ENCODE measurements at places on chromosomes 2 and 18.

- DNase-seq = no peak
Observed at GRCh38 chr18:8668381-8668780, 37.0 kb upstream of the MTCL1 start.

DNA sequence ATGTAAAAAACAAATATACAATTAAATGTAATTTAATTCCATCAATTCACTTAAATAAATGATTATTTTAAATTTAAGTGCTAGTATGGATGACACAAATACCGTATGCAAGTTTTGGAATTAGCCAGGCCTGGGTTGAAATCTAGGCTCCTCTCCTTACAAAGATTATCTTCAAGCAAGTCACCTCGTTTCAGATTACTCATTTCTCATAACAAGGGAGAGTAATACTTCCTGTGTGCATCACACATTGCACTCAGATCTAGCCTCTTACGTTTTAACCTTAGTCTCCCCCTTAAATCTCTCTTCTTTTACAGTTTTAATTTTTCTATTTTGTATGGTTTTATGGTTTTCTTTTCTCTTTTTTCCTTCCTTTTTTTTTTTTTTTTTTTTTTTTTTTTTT lies 1475.9 kb upstream of the NXPH2 start:
- no peak for DNase-seq

- DNase-seq = no peak
Observed at GRCh38 chr2:65388051-65388531, 44.3 kb downstream of the SPRED2 start.

- DNase-seq = no peak
Observed at GRCh38 chr2:180411661-180412060, 404.6 kb upstream of the CWC22 start.

GRCh38 chr2:53640466-53640865 lies 127.1 kb upstream of the CHAC2 start:
- no peak for DNase-seq

- DNase-seq = no peak
Observed at GRCh38 chr2:117492209-117492851, 322.2 kb upstream of the DDX18 start.

GRCh38 chr2:38438133-38438882 lies 61.2 kb upstream of the ATL2 start:
- DNase-seq = peak; percentile 56

DNA sequence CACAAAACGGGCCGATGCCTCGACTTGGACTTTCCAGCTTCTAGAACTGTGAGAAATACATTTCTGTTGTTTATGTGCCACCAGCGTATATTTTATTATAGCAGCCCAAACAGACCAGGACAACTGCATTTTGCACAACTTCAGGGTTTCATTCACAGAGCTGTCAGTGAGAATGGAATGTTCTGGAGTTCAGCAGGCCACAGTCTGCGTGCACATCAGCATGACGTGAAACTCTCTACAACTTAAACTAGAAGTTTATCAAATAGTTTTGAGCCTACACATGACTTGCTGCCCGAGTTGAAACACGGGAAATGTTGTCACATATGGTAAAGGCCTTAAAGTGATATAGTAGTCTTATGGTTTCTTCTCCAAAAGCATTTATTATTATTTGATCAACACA lies 3.9 kb upstream of the TRIB2 start:
- no peak for DNase-seq

- no peak for DNase-seq
Observed at GRCh38 chr2:204604061-204604460, 58.8 kb downstream of the PARD3B start.

GRCh38 chr2:186690786-186691185 lies 3.1 kb upstream of the FAM171B start:
- no peak for DNase-seq

- DNase-seq = no peak
Observed at GRCh38 chr18:78980777-78981380, 1.3 kb downstream of the SALL3 start.

GRCh38 chr2:13652531-13653313 lies 936.0 kb downstream of the TRIB2 start:
- DNase-seq = peak; percentile 79

DNA sequence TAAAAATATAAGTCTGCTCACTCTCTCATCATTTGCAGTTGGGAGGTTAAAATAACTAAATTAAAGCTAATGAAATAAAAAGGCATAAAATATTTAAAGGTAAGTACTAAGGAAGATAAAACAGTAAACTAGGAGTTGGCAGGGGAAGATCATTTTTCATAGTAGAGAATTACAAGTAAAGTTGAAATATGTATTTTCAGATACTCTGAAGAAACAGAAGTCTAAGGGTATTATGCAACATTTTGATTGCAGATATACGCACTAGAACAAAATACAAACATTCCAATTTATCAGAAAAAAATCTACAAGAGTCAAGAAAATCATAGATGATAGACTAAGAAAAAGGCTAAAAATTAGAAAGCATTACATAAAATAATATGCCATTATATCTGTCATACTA lies 167.6 kb upstream of the CTAGE1 start:
- DNase-seq = no peak

- no peak for DNase-seq
Observed at GRCh38 chr2:12617366-12617765, 99.4 kb upstream of the TRIB2 start.

GRCh38 chr2:74249406-74250122 lies 51.1 kb downstream of the MTHFD2 start:
- DNase-seq = no peak

- no peak for DNase-seq
Observed at GRCh38 chr18:24846138-24846537, 385.7 kb downstream of the HRH4 start.

DNA sequence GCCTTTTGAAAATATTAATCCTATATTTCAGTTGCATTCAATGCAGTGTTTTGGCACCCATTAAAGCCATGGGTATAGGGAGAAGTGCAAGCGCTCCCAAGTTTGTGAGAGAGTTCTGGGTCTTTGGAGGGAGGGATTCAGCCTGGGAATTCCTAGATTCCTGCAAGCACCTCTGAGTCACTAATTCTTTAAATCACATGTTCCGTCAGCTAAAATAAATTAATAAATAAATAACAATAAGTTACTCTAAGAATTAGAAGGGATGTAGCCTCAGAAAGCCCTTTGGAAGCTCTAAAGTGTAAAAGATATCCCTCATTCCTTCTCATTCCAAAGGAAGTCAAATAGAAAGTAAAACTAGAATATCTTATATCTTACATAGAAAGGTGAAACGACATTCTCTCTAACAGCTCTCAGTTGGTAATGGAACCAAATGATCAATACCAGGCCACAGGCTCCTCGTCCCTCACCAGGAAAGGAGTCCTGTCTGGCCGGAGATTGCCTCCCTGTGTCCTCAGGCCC lies 222.4 kb upstream of the RBBP8 start:
- DNase-seq = no peak

GRCh38 chr2:158808426-158808825 lies 13.3 kb downstream of the DAPL1 start:
- no peak for DNase-seq

- no peak for DNase-seq
Observed at GRCh38 chr2:29314816-29315571, 199.8 kb downstream of the CLIP4 start.

DNA sequence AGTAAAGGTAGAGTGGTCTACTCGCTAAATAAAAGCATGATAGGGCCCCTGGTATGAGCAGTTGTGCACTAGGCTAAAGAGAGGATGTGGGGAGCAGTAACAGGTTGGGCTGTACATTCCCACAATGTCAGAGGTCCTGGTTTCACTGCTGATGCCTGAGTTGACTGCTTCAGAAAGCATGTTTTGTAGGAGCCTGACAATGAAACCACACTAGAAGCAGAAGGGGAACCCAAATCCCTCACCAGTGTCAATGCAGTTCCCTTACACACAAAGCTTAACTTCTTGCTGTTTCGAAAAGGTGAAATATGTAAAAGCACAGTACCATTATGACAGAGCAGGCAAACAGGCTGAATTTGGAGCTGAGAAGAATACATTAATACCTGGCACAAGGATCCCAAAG lies 291.7 kb upstream of the KYNU start:
- DNase-seq = no peak

GRCh38 chr2:71348302-71348701 lies 16.7 kb downstream of the ZNF638 start:
- peak; percentile 45 for DNase-seq

- no peak for DNase-seq
Observed at GRCh38 chr2:50777954-50778353, 254.0 kb downstream of the NRXN1 start.

DNA sequence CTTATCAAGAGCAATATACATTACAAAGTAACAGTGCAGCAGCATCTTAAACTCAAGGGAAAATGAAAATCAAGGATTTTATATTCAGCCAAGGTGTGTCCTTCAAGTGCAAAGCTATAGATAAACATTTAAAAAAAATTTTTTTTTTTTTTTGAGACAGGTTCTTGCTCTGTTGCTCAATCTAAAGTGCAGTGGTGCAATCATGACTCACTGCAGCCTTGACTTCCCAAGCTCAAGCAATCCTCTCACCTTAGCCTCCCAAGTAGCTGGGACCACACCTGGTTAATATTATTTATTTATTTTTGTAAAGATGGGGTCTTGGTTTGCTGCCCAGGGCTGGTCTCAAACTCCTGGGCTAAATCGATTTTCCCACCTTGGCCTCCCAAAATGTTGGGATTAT lies 9.0 kb downstream of the CDKL4 start:
- no peak for DNase-seq

GRCh38 chr2:73931531-73932500 lies 5.1 kb downstream of the DGUOK start:
- DNase-seq = no peak

GRCh38 chr2:175063741-175064140 lies 58.6 kb upstream of the CHN1 start:
- DNase-seq = no peak

- DNase-seq = no peak
Observed at GRCh38 chr2:132760405-132760804, 90.4 kb upstream of the LYPD1 start.

- no peak for DNase-seq
Observed at GRCh38 chr18:79786786-79787526, 10.8 kb upstream of the KCNG2 start.

GRCh38 chr2:134372611-134373131 lies 118.8 kb downstream of the MGAT5 start:
- peak; percentile 95 for DNase-seq

DNA sequence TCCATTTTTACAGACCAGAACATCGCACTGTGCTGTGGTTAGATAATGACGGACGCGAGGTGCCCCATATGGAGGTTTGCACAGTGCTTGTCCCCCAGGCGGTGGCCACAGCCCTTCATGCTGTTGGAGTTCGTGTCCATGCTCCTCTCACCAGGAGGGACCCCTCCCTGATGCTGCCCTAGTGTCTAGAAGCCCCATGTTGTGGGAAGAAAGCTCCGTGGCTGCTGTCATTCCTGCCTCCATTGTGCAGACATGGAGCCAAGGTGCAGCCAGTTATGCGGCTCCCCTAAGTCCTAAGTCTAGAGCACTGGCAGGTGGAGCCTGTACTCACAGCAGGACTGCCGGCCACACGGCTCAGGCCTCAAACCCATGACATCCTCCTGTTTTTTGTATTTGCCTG lies 464.9 kb downstream of the EIPR1 start:
- no peak for DNase-seq

DNA sequence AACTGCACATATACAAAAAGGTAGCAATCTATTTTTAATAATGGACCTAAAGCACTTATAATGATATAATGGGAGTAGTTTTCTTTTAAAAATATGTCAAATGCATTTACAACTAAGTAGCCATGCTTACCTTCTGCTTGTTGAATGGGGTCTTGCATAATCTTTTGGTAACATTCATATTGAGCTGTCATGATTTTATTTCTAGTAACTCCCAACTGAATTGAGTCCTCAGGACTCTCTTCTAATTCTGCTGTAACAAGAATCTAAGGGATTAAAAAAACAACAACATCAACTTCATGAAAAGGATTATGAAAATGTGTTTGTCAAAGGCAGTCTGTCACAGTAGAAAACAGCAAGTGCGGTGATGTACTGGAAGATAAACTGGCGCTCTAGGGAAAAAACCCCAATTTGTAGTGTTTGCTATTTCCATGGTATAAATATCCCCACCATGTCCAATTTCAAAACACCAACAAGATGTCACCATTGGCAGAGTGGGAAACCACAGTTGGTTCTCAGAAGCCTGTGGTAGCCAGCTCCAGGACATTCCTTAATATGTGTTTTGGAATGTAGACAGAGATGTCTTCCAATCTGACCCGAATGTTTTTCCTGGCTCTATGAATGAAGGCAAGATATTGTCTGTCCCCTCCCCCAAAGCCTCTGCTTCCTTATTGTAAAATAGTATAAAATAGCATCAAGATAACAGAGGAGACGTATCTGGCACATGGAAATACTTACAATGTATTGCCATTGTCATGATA lies 64.8 kb downstream of the CALCRL start:
- no peak for DNase-seq

DNA sequence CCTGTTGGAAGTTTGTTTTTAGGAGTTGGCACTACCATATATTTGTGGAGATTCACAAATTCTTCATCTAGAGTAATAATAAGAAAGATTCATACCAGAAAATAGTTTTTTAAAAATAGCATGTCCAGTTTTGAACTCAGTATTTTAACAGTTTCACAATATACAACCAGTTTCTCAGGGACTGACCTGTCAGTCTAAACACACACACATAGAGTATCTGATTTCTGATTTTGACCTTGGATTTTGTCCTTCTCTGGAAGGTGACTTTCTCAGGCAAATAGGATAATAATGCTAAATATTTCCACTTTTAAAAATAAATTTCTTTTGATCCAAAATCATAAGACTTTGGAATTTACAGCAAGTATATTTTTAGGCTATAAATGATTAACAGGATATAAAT lies 32.0 kb downstream of the MFSD6 start:
- DNase-seq = no peak

GRCh38 chr2:40150266-40150665 lies 301.6 kb downstream of the SLC8A1 start:
- DNase-seq = no peak

DNA sequence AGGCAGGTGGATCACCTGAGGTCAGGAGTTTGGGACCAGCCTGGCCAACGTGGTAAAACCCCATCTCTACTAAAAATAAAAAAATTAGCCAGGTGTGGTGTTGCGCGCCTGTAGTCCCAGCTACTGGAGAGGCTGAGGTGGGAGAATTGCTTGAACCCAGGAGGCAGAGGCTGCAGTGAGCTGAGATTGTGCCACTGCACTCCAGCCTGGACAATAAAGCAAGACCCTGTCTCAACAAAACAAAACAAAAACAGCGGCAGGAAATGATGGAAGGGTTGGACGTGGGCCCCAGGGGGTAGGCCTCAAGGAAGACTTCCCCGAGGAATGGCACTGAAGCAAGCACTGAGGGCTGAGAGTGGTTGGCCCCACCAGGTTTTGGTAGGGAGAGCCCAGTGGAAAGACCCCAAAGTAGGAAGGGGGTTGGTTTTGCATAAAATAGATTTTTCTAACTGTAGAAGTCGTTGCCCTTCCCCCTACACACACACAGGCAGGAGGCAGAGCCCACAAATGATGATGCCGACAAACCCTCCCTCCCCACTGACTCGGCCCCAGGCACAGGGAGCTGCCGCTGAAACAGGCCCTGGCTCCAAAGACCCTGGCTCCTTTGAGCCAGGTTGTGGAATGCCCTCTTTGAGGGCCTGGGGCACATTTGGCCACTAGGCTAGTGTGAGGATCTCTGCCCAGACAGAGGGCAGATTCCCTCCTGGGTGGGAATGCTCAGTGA lies 104.8 kb downstream of the CABLES1 start:
- DNase-seq = no peak

GRCh38 chr2:69483024-69483423 lies 45.8 kb upstream of the NFU1 start:
- DNase-seq = no peak
